Nucleus accumbens (tissue), 56 donors: ENCODE measurements at places on chromosomes 3 and 15.

DNA sequence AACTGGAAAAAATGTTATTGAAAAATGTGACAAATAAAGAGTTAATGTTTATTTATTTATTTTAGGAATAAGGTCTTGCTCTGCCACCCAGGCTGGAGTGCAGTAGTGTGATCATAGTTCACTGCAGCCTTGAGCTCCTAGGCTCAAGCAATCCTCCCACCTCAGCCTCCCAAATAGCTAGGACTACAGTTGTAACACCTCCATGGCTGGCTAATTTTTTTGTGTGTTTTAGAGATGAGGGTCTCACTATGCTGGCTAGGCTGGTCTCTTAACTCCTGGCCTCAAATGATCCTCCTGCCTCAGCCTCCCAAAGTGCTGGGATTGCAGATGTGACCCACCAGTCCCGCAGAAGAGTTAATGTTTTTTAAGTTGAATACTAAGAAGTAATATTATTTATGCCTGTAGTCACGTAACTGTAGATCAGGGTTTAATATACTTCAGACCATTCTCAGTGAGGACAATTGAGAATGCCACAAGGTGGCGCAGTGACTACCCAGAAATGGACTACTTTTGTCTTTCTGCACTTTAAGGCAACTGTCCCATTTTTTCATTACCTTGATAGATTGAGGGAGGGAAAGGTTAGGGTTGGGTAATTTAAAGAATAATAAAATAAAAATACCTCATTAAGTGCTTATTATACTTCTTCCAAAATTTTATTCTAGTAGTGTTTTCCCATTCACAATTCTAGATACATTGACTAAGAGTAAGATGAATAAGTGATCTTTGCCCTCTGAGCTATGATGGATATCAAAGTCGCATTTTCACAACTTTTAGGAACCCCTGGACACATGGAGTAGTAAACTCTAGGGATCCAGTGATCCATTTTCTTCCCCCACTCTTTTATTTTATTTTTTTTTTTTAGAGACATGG lies 6.0 kb downstream of the MUC13 start:
- peak; percentile 17 for DNase-seq

DNA sequence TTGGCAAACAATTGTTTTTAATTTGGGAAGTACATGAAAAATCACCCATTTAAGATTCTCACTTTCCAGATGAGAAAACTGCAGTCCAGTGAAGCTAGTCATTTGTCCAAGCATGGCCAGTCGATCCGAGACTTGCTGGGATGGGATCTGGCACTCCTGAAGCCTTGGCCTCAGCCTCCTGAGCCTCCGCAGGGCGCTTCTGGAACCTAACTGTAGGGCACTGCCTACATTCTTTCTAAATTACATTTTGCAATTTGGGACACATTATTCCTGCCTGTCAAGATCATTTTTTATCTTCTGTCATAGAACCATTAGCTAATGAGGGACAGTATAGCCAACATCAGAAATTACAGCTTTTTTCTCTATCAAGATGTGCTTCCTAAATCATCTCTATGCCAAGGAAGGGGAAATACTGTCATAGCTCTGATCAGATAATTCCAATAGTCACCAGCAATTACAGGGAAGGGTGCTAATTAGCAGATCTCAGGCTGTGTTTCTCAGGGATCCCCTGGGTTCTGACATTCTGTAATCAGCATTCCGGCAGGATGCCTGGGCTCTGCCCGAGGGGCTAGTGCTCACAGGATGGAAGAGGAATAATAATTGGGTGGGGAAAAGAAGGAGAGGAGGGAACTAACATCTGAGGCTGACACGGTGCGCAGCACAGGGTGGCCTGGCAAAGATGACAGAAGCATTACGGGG lies 28.3 kb downstream of the ANAPC13 start:
- no peak for DNase-seq

- DNase-seq, result no peak
Measured at GRCh38 chr3:15380980-15381890, 46.1 kb downstream of the METTL6 start.

- no peak for DNase-seq
Measured at GRCh38 chr15:48928877-48929538, 34.7 kb downstream of the SHC4 start.

DNA sequence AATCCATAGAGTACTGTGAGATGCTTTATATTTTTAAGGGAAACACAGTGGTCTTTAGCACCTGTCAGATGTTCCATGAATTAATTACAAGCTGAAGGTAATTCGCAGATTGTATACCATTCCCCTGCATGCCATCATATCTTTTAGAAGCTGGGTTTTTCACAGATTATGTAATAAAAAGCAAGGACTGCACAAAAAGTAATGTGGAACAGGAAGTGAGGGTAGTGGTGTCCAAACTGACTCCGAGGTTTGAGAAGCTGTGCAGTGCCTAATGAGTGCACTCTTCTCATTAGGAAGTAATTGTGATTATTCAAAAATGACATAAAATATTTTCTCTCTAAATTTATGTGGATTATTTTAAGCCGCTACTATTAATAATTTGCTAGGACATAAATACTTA lies 123.2 kb downstream of the GOLIM4 start:
- no peak for DNase-seq

- no peak for DNase-seq
Measured at GRCh38 chr15:80434926-80435720, 30.9 kb downstream of the ARNT2 start.

GRCh38 chr3:148901987-148902791 lies 37.1 kb downstream of the CPA3 start:
- DNase-seq, result no peak

DNA sequence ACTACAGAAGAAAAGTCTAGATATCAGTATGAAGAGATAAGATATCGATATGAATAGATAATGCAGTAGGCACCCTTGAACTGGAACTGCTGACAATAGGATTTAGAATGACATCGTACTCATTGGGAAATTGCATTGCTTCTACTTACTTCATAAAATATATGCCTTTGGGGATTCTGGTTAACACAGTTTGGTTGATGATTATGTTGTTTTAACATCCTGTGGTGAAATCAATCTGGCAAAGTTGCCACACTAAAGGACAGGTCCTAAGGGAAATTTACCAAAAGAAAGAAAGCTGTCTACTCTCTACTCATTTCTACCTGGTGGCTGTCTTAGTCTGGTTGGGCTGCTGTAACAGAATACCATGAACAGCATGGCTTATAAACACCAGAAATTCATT lies 417.4 kb upstream of the DPH6 start:
- no peak for DNase-seq

GRCh38 chr3:179168918-179169317 lies 20.8 kb downstream of the PIK3CA start:
- no peak for DNase-seq

- DNase-seq, result no peak
Measured at GRCh38 chr15:47663101-47663500, 54.2 kb upstream of the SEMA6D start.

DNA sequence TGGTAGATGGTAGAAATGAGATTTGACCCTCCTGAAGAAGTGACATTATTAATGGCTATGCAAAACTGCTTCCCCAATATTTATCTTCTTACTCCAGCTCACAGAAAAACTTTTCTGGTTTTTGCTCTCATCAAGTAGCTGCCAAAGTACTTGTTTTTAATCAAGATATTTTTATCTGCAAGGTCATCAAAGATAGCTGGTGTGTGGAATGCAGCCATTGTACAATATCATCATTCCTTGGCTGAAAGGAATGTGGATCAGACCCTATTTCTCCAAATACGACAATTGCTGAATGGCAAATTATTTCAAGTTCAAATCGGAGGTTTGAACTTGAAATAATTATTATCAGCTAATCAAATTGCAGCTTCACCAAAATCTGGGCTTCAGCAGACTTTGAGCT lies 126.9 kb upstream of the SLC7A14 start:
- no peak for DNase-seq

GRCh38 chr3:114394551-114394950 lies 100.7 kb downstream of the TIGIT start:
- no peak for DNase-seq

- no peak for DNase-seq
Measured at GRCh38 chr3:192905980-192906678, 11.5 kb downstream of the MB21D2 start.

DNA sequence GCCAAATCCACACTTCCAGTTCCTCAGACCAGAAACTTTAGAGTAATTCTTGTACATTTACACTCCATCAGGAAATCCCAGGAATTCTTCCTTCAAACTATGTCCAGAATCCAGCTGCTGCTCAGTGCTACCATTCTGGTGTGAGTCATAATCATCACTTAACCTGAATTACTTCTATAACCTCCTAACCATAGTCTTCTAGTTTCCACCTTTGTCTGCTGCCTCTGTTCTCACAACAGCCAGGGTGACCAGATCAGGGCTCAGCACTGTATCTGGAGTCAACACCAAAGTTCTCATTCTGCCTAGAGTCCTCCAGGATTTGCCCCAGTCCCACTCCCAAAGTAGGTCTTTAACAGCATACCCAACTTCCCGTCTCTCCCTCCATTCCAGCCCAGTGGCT lies 3.4 kb downstream of the CLDND1 start:
- no peak for DNase-seq

- DNase-seq, result no peak
Measured at GRCh38 chr15:96107916-96108315, 222.6 kb upstream of the NR2F2 start.

DNA sequence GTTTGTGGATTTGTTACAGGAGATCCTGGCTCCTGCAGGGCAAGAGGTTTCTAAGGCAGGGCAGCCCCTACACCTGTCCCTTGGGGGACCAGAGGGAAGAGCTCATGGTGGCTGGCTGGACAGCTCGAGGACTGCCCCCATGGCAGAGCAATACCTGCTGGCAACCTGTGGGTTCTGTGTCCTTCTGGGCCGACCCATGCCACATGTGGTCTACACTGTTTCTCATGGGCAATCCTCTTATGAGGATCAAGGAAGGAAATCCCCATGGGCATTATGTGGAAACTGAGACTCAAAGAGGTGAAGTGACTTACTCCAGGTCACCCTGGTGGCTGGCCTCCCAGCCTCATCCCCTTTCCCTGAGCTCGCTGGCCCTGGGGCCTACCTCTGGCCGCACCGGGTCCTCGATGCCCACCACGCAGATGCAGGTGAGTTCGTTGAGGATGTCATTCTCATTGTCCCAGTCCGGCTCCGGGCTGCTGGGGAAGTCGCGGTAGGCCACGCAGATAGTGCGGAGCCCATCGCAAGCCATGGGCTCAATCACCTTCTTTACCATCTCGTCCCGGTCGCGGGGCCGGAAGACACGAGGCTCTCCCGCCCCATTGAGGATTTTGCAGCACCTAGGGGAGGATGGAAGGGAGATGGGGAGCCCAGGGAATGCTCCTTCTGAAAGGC lies 37.5 kb upstream of the SEC13 start:
- no peak for DNase-seq

- no peak for DNase-seq
Measured at GRCh38 chr3:14340960-14341708, 61.3 kb upstream of the SLC6A6 start.

DNA sequence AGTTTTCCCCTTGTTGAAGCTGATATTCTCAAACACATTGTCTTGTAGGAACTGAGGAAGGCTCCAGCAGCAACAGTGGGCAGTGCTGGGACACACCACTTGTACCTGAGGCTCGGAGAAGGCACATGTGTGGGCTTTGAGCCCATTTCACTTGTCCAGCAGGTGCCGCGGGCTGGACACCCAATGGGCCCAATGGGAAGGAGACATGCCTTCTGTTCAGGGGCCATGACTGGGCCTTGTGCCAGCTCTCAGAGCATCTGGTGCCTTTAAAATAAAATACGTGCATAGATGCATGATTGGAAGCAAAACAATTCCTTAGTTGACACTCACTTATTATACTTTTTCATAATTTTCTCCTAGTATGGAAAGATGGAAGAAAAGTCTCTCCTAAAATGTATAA lies 334.2 kb downstream of the KLF13 start:
- DNase-seq, result no peak

- DNase-seq, result no peak
Measured at GRCh38 chr3:126468028-126468891, 7.4 kb downstream of the ZXDC start.

DNA sequence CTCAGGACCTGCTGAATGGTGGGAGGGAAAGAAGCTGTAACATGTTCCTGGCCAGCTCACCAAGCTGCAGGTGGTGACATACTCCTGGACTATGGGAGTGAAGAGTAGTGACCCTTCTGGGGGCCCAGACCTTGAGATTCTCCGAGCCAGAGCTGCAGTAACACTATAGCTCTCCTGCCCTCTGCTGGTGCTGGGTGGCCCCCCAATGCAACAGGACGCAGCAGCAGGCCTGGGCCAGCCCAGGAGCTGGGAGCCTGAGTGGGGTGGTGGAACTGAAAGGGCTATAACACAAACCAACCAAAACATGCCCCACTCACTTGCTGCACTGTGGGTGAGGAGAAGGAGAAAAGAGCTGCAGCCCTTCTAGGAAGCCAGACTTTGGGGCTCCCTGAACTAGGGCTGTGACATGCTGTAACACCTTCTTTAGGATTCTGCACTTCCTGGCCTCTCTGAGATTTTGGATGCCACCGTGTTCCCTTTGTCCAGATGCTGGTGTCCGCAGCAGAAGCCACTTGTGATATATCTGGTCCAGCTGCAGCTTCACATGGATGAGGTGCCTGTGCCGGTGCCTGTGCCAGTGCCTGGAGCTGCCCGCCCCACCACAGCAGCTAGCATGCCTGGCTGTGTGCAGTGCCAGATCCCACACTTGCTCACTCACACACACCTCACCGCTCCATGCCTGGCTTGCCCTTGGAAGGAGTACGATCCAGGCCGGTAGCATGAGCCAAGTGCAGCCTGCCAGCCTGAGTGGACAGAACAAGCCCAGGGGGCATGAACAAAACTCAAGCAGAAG lies 636.8 kb upstream of the KCNMB2 start:
- DNase-seq, result no peak

DNA sequence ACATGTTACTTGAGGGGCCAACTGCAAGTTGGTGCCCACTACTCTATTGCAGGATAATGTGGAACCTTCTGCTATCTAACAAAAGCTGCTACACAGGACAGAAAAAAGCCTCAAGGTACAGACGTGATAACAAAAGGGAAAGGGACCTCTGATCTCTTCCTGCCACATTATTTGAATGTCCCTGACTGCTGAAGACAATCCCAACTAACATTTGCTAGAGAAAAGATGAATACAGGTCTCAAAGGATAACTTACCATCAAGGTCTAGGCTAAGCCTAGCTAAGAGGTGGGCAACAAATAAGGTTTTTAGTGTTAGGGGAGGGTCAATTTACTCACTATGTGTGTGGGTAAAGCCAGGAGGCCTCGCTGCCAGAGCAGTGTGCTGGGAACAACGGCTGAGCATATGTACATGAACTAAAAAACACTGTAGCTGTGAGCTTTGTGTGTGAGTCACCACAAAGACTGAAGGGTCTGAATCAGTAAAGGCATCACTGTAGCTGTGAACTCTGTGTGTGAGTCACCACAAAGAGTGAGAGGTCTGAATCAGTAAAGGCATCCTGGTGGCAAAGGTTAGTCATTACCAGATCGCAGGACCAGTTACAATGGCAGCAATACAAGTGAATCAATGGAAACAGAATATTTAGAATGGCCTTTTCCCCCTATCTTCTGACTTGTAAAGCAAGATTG lies 111.7 kb downstream of the LMLN start:
- DNase-seq, result no peak

- no peak for DNase-seq
Measured at GRCh38 chr3:149917124-149917667, 53.5 kb downstream of the PFN2 start.

GRCh38 chr15:93072411-93073394 lies 16.3 kb downstream of the RGMA start:
- peak; percentile 40 for DNase-seq
